Activated CD4-positive, alpha-beta memory T cell treated with anti-CD3 and anti-CD28 coated beads, Interleukin-2, amount 10 ng/mL, durations not matched to agents 7 days and 5 days (primary cell): ENCODE measurements at places on chromosomes 16 and 17. TPM values are rescaled to one million over a fixed set of nuclear protein-coding genes. Genes with fewer than 3 reads are reported as not detected.

DNA sequence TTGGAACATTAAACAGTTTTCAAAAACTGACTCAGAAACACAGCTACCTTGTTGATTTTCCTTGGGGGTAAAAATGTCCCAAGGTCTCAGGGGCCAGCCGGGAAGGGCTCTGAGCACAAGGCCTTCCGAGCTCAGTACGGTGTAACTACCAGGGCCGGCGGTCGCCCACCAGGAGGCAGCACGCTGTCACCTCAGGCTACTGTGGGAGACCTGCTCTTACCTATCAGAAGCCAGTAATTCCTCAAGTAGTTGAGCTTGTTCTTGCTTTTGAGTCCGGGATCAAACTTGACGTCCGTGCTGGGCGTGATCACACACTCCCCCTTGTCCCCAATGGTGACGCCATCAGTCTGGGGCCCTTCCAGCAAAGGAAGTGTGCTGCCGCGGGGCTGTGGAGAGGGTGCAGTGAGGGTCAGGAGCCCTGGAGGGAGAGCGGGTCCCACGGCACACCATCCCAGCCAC, 43.4 kb upstream of the ICAM2 start:
- peaks cover 98% of the 10 kb centered on the region for H3K36me3 ChIP-seq
- peak overlapping the region; percentile 96 for H3K27ac ChIP-seq
- peak overlapping the region; percentile 89 for H3K4me3 ChIP-seq
- peaks cover 99% of the 10 kb centered on the region for H3K4me1 ChIP-seq

DNA sequence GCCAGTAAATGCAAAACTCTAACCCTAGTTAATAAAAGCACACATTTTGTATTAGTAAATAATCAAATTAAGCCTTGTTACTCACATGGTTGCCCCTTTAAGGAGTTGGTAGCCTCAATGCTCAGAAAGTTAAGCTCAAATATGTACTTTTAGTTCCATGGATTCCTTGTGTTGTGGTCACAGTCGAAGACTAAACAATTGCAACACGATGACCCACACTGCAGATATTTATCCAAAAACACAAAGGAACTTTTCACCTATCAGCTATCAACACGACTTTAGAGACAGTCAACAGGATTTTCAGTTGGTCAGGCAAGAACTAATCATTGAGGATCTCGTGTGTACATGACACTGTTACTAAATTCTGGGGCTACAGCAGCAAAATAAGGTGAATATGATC, 47.4 kb upstream of the NUDT7 start:
- no peak for DNase-seq
- H3K4me3 ChIP-seq, result no peak overlapping the region
- H3K27ac ChIP-seq, result no peak overlapping the region
- no peaks in the 10 kb centered on the region for H3K36me3 ChIP-seq

DNA sequence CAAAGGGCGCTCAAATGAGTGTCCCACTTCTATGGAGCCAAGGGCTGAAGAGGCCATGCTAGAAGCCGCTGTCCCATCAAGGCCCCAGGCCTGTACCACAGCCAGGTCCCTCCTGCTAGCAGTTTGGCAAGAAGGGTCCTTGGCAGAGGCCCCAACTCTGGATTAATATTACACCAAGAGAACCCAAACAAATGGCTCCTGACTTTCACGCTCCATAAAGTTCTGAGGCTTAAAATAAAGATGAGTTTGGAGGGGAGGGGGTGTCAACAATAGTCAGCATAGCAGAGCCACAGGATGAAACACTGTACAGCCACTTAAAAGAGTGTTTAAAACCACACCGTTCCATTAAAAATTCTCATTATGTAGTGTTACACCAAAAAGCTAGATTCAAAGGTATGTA, 30.5 kb downstream of the CUEDC1 start:
- H3K36me3 ChIP-seq, result peaks cover 2% of the 10 kb centered on the region
- DNase-seq, result no peak
- H3K4me3 ChIP-seq, result no peak overlapping the region
- H3K4me1 ChIP-seq, result peaks cover 17% of the 10 kb centered on the region

GRCh38 chr16:2967211-2967631, 1.9 kb upstream of the PAQR4 start:
- H3K4me1 ChIP-seq, result peaks cover 45% of the 10 kb centered on the region
- DNase-seq, result no peak
- H3K36me3 ChIP-seq, result peaks cover 16% of the 10 kb centered on the region
- H3K27ac ChIP-seq, result no peak overlapping the region
- H3K4me3 ChIP-seq, result no peak overlapping the region

DNA sequence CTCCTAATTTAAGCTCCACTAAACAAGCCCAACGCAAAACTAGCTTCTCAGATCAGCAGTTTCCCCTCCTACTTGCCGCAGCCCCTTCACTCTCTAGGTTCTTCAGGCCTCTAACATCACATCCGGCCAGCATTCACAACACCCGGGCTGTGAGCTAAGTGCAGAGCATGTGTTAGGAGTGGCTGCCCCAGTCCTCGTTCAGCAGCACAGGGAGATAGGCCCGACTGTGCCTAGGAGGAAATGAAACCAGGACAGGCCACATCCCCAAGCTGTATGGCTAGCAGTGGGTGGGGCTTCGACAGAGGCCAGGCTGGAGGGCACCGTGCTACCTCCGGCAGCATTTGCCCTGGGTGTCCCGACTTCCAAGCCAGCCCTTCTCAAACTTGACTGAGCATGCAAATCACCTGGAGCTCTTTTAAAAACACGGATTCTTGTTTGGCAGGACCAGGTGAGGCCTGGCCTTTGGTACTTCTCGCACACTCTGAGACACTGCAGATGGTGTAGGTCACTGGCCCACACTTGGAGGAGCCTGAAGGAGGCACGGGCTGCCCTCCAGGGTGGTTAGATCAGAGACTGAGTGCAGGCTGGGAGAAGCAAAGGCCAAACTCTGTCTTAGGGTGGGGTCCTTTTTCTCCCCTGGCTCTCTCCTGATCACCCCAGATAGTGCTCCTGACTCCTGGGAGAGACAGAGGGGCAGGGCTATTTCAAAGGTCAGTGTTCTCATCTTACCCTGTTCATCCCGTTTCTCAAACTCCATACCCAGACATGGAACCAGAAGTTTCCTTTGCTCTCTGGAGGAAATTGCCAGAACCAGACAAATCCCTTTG, 202.0 kb downstream of the C16orf78 start:
- no peak overlapping the region for H3K4me3 ChIP-seq
- H3K4me1 ChIP-seq, result no peaks in the 10 kb centered on the region
- H3K27me3 ChIP-seq, result no peaks in the 10 kb centered on the region
- no peak overlapping the region for H3K27ac ChIP-seq
- no peak for DNase-seq

DNA sequence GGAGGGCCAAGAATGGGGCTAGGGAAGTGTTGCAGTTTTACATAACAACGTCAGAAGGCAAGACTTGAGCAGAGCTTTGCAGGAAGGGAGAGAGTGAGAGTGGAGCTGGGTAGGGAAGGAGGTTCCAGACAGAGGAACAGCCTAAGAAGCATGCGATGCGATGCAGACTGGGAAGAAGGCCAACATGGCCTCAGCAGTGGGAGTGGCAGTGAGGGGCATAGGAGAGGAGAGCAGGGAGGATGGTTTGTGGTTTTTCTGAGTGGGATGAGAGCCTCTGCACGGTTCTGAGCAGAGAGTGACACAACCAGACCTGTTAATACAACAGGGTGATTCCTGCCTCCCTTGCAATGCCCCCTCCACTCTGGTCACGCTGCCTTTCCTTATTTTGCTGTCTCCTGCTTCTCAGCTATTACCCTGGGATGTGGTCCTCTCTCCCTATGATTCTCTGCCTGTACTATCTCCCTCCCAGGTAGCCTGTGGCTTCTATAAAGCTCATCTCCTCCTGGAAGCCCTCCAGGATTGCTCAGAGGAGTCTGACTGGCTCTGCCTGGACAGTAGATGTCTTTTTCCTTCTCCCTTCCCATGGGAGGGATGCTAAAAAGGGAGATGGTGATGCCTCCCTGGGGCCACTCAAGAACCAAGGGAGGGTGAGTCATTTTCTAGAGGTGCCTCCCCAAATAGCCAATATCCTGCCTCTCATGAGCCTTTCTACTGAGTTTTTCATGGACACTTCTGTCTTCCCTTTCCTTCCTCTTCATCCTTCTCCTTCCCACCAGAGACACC, 38.7 kb upstream of the NGFR start:
- H3K27ac ChIP-seq, result no peak overlapping the region
- no peak overlapping the region for H3K4me3 ChIP-seq
- peaks cover 52% of the 10 kb centered on the region for H3K27me3 ChIP-seq
- peaks cover 20% of the 10 kb centered on the region for H3K4me1 ChIP-seq
- H3K36me3 ChIP-seq, result no peaks in the 10 kb centered on the region

DNA sequence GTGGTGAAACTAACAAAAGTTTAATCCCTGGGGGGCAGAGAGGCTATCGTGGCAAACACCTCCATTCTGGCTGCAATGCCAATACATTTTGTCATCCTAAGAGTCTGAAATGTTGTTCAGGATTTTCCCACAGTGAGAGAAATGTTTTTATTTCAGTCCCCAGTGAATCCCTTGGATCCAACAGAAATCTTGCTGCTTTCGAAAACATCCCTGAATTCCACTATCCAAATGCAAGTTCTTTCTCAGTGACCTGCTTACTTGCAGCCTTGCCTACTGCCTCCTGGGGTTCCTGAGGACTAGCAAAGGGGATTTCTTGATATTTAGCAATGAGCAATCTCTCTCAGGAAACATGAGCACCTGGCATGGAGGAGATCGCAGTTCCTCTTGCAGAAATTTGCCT, 202.1 kb upstream of the IRX3 start:
- no peaks in the 10 kb centered on the region for H3K27me3 ChIP-seq
- H3K36me3 ChIP-seq, result no peaks in the 10 kb centered on the region
- no peak for DNase-seq
- no peak overlapping the region for H3K4me3 ChIP-seq

DNA sequence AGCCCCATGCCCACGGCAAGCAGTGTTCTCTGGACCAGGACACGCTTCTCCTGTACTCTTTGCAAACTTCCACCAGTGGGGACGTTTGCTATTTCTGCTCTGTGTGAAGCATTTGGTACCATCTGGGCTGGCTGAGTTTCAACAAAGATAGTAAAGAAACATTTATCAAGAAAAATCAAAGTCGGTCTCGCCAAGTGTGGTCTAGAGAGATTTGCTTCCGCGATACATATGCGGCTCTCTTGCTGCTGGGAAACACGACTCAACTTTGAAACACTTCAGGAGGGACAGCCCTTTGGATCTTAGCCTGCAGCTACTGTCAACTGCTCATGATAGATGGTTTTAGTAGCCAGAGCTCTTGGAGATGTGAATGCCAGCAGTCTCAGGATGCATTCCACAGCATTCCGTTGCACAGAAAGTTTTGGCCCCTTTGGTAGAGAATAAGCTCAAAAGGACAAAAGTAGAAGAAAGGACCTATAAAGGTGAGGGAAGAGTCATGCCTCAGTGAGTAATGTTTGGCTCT, 168.2 kb upstream of the CACNG3 start:
- DNase-seq, result no peak
- H3K4me3 ChIP-seq, result no peak overlapping the region
- H3K27ac ChIP-seq, result no peak overlapping the region
- H3K27me3 ChIP-seq, result no peaks in the 10 kb centered on the region
- H3K36me3 ChIP-seq, result peaks cover 37% of the 10 kb centered on the region

The ESRP2 gene
- not detected for total RNA-seq

GRCh38 chr16:48156790-48157209, 1.0 kb upstream of the ABCC12 start:
- DNase-seq, result peak; percentile 81
- H3K36me3 ChIP-seq, result no peaks in the 10 kb centered on the region
- H3K27ac ChIP-seq, result no peak overlapping the region
- peaks cover 17% of the 10 kb centered on the region for H3K4me1 ChIP-seq
- peaks cover 25% of the 10 kb centered on the region for H3K27me3 ChIP-seq
- H3K4me3 ChIP-seq, result no peak overlapping the region

DNA sequence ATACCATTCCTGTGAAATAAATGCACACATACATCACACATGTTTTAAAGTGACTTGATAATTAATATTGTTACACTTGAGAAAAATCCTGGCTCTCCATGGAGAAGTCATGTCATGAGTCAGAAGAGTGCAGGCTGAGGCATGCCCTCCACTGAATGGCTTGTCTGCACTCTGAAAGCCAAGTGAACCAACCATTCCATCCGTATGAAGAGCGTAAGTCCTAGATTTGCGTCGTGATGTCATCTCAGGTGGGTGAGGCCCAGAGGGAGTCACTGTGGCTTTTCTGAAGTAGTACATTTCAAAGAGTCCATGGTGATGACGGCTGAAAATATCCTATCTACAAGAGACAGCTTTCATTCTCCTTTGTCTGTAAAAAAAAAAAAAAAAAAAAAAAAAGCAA, 83.5 kb upstream of the IRX5 start:
- no peaks in the 10 kb centered on the region for H3K27me3 ChIP-seq
- no peak overlapping the region for H3K4me3 ChIP-seq
- no peak overlapping the region for H3K27ac ChIP-seq
- DNase-seq, result no peak
- H3K4me1 ChIP-seq, result no peaks in the 10 kb centered on the region

The LITAF gene
- 149 TPM for total RNA-seq

GRCh38 chr17:19333132-19333440, 29.4 kb downstream of the B9D1 start:
- peaks cover 3% of the 10 kb centered on the region for H3K27me3 ChIP-seq
- H3K27ac ChIP-seq, result no peak overlapping the region
- DNase-seq, result no peak

DNA sequence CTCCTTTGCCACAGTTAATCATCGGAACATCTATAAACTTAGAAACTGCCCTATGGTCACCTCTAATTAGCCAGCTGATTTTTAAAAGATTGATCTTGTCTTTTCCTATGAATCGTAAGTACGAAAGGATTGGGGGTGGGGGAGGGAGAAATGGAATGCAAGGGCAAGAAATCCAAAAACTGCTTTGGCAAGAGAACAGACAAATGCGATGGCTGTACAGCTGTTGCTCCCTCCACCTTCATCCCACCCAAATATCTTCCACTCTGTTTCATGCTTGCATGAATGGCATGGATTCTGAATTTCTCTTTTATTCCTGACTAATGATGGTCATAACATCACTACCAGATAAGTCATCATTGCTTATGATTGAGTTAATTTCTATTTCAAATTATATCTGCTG, 165.7 kb downstream of the STX8 start:
- H3K4me3 ChIP-seq, result no peak overlapping the region
- no peaks in the 10 kb centered on the region for H3K4me1 ChIP-seq
- no peaks in the 10 kb centered on the region for H3K27me3 ChIP-seq
- H3K36me3 ChIP-seq, result no peaks in the 10 kb centered on the region
- DNase-seq, result no peak

GRCh38 chr17:27810902-27811557, 10.7 kb upstream of the NOS2 start:
- H3K27ac ChIP-seq, result peak overlapping the region; percentile 98
- H3K4me1 ChIP-seq, result peaks cover 48% of the 10 kb centered on the region
- H3K4me3 ChIP-seq, result peak overlapping the region; percentile 74
- H3K27me3 ChIP-seq, result no peaks in the 10 kb centered on the region

The MFAP4 gene
- not detected for total RNA-seq

GRCh38 chr17:17907469-17907868, 64.7 kb downstream of the TOM1L2 start:
- no peaks in the 10 kb centered on the region for H3K4me1 ChIP-seq
- H3K27me3 ChIP-seq, result no peaks in the 10 kb centered on the region
